LNCaP clone FGC (cell line): ENCODE measurements at places on chromosomes 3 and 15.

DNA sequence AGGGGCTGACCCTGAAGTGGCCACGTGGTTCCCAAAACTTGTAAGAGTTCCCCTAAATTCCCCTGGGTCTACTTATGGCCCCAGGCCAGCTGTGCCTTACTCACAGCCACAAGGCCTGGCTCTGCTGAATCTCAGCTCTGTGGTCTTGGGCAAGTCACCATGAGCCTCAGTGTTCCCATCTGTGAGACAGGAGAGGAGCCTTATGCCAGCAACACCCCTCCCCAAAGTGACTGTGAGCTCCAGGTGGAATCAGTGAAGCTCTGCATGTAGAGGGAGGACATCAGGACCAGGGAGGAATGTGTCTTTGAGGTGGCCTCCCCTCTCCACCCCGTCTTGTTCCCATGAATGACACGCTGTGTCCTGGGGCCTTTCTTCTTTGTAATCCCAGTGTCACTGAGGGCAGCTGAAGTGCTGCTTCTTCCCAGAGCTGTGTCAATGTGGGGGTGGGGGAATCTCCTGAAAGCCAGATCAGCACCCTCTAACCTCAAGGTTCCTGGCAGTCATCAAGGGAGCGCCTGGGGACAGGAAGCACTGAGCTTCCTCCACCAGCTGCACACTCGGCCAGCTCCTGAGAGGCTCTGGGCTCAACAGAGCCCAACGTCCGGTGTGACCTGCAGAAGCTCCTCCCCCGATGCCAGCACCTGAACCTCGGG, 258.9 kb downstream of the UACA start:
- no peak for DNase-seq

DNA sequence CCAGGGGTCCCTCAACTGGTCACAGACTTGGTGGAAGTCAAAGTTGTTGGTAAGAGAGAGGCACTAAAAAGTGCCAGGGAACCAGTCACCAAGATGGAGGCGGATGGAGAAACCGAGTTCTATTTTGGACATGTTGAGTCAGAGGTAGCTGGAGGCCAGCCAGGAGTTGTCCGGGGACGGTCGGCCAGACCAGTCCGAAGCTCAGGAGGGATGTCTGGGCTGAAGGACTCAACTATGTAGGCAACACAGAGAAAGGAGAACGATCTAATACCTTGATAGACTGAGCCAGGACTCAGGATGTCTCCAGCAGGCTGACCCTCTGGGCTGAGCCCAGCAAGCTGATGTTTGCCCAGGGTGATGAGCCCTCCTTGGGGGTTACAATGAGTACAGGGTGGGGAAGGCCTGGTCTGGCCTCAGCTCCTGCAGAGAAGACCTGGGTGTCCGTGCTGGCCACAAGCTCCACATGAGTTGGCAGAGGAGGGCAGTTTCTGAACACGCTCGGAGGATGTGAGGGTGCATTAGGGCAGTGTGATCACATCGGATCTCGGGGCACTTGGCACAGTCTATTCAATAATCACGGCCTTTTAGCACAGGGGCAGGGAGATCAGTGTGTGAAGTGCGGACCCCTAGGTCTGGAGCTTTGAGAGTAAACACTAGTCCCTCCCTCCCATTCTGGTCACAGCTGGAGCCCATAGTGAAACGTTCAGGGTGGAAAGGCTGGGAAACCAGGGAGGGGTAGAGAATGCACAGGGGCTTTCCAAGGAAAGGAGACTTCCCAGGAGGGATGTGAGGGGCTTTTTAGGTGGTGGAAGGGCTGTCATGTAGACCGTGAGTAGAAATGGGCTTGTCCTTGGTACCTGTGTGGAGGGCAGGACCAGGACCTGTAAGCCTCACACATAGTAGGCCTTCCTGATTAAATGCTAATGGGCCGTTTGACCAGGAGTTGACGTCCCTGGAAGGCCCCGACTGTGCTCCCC, 111.9 kb downstream of the ETFA start:
- no peak for DNase-seq

DNA sequence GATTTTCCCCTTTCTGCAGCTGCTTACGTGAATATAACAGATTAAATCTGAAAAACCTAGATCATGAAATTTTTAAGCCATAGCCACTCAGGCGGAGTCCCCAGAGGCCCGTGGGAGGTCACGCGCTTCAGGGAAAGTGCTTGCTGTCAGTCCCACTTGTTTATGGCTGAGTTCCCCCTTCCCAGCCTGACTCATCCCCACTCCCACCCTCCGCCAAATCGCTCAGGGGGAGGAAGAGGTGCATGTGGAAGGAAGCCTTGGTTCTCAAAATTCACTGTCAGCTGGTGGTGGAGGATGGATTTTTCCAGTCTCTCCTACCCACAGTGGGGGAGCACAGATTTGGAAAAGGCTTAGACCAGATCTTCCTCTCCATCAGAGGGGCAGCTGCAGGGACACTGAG, 67.4 kb downstream of the CORO2B start:
- no peak for DNase-seq

DNA sequence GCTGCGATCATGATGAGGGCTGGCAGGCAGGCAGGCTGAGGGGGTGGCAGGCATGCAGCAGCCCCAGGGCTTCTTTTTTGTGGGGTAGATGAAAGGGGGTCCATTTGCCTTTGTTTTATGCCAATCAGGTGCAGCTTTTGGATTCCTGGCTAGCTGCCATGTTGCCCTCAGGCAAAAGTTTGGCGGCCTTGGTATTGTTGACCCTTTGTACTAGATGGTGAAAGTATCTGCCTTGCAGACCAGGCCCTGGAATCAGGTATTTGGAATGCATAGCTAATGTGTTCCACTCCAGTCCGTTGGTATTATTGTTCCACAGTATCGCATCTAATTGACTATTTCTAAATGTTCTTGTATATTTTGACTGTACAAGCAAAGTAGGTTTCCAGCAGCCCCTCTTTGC, 35.0 kb downstream of the EEFSEC start:
- DNase-seq = no peak

- DNase-seq = no peak
Measured at GRCh38 chr15:72920551-72920950, 131.7 kb upstream of the NEO1 start.

DNA sequence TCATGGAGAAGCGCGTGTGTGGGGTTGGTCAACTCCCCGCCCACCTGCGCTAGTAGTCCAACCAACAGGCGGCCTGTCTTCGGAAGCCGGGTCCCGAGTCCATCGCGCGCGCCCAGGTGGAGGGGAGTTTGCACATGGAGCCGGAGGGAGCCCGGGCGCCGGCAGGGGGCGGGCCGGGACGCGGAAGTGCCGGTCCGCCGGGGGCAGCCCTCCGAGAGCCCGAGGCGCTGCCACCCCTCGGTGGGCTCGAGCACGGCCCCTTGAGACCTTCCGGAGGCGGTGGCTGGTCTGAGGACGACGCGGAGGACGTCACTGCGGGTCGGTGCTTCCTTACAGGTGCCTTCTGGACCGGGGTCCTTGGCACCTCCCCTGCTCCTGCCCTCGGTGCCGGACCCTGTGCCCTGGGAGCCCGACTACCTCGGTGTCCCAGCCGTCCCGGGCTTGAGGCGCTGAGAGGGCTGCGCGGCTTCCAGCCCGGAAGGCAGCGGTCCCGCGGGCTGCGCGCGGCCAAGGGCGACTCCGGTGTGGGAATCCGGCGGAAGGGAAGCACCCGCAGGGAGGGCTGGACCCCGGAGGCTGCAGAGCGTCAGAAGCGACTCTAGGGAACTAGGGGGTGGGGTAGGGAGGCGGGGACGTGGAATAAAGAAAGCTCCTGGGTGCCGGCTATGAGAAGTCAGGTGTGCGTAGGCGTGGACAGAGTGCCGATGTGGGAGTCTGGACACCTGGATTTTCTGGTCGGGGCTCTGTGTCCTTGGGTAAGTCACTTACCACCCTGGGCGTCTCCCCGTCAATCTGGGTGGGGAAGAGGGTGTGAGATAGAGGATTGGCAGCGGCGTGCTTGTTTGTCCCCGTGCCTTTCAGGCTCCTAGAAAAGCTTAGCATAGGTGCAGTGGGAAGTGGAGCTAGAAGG, 212.3 kb downstream of the FGF12 start:
- DNase-seq = no peak

- DNase-seq = no peak
Measured at GRCh38 chr3:188215129-188215528, 61.2 kb downstream of the LPP start.

DNA sequence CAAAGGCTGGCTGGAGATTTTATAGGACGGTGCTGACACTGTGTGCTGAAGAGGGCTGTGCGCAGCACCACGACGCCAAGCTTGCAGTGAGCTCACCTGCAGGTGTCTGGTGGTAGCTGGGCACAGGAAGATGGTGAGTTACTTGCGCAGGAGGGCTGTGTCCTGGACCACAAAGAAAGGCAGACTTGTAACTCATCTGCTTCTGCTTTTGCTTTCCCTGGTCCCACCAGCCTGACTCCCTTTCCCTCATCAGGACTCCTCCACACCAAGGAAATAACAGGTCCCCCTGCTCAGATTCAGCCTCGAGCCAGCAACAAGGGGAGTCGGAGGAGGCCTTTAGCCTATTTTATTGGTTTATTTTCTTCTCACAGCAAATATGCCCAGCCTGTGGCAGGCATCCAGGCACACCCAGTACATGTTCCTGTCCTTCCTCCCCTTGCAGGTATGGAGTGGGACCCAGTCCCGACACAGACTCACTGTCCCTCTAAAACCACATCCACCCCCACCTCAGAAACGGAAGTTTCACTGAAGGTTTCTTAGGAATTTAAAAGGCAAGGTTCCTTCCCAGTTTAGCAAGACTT, 35.6 kb upstream of the FLNB start:
- peak; percentile 92 for DNase-seq

GRCh38 chr3:28218071-28218916, 23.1 kb upstream of the CMC1 start:
- no peak for DNase-seq
